ENCODE measurements at places on chromosomes 5 and 9.

GRCh38 chr9:2053883-2054845, 39.0 kb downstream of the SMARCA2 start:
- peak; percentile 61 for DNase-seq

DNA sequence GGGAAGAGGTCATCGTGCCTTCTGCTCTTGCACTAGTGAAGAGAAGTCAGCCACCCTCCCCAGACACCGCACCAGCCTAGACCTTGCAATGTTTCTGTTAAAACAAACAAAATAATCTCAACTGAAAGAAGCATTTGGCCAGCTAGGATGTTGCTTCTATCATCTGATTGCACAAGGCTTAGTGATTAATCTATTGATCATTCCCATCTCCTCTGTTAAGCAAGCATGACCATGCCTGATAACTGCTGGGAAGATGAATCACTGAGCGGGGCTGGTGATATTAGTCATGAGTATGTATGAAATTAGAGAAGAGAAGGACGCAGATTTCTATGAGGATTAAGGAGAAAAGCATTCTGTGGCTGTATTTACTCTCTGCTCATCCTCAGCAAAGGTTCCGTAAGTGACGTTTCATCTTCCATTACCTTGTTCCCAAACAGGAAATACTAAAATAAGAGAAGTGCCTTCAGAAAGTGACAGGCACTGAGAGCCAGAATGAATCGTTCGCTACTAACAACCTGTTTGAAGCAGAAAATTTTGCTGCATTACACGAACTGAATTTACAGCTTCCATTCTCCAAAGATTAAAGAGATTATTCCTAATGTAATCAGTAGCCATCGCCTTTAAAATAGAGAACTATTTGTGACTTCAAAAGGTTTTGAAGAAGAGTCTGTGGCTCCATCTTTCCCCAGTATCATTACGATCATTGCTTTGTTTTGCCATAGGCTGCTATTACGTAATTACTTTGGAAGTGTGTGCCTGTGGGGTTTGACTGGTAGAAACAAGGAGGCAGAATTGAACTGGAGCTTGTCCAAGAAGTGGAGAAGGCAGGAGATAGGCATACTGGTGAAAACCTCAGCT, 219.1 kb downstream of the MED10 start:
- no peak for DNase-seq

DNA sequence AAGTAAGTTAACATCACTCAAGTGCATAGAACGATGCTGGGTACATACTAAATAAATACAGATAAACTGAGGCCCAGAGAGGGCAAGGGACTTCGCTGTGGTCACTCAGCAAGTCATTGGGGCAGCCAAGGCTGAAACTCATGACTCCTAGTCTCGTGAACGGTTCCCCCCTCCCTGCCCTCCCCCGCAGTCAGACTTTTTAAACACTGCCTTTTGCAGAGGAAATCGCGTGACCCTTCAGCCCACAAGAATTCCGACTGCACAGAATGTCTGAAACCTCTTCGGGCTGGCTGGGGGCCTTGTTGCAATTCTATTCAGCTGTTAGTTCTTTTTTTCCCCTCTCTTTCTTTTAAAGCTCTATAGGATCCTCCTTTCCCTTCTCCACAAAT, 28.1 kb downstream of the NEK6 start:
- no peak for DNase-seq

DNA sequence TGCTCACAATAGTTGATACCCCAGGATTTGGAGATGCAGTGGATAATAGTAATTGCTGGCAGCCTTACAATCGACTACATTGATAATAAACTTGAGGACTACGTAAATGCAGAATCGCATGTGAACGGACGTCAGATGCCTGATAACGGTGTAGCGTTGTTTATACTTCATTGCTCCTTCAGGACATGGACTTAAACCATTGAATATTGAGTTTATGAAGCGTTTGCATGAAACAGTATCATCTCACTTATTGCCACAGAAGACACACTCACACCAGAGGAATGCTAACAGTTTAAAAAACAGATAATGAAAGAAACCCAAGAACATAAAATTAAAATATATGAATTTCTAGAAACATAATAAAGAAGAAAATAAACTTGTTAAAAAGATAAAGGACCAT, 101.6 kb downstream of the GABBR2 start:
- no peak for DNase-seq

GRCh38 chr9:128253140-128253990, 22.4 kb downstream of the GOLGA2 start:
- no peak for DNase-seq

- DNase-seq: no peak
Observed at GRCh38 chr5:36270175-36270574, 28.4 kb upstream of the NADK2 start.

DNA sequence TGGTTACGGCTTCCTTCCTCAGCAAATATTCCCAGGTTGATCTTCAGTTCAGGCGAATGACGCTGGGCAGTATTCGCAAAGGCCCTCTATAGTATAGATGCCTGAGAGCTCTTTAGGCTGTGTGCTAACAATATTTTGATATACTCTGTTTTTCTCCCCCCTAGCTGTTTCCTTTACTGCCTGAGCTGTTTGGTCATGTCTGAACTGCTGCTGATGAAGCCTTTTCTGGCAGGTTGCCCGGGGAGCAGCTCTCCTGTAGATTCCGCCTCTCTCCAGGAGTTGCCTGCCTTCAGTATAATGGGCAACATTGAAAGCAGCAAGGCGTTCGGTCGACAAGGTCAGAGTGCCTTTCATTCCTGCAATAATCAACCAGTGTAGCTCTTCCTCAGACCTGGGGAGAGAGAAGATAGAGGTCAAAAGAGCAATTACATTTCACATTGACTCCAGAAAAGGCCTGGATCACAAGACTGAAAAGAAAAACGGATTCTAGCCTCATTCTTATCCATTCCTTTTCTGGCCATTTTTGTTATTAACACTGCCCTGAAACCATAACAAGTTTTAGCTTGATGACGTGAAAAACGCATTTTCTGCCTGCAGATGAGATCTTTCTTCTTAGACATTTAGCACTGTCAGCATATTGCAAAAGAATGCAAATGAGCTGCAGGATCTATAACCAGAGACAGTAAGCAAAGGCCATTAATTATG, 60.1 kb upstream of the ZNF608 start:
- no peak for DNase-seq

- DNase-seq: no peak
Observed at GRCh38 chr5:68834491-68834981, 259.3 kb upstream of the SLC30A5 start.

DNA sequence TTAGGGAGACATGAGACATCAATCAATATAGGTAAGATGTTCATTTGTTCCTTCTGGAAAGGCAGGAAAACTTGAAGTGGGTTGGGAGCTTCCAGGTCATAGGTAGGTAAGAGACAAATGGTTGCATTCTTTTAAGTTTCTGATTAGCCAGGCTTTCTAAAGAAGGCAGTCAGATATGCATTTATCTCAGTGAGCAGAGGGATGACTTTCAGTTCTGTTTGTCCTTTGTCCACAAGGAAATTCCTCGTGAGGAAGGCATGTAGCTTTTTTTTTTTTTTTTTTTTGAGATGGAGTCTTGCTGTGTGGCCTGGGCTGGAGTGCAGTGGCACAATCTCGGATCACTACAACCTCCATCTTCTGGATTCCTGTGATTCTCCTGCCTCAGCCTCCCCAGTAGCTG, 155.3 kb upstream of the ABCA1 start:
- DNase-seq: no peak

DNA sequence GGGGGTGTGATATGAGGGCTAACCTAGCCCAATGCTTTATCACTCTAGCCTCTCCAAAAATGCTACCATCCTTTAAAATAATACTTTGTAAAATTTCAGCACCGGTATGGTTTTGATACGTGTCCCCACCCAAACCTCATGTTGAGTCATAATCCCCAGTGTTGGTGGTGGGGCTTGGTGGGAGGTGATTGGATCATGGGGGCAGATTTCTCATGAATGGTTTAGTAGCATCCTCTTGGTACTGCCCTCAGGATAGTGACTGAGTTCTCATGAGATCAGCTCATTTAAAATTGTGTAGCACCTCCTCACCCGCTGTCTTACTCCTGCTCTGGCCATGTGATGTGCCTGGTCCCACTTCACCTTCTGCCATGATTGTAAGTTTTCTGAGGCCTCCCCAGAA, 35.0 kb upstream of the ANKH start:
- no peak for DNase-seq

- no peak for DNase-seq
Observed at GRCh38 chr5:68012831-68013230, 202.7 kb upstream of the PIK3R1 start.

GRCh38 chr5:170142196-170142595, 36.5 kb downstream of the FOXI1 start:
- DNase-seq: no peak

- DNase-seq: no peak
Observed at GRCh38 chr9:883011-883410, 41.5 kb downstream of the DMRT1 start.

DNA sequence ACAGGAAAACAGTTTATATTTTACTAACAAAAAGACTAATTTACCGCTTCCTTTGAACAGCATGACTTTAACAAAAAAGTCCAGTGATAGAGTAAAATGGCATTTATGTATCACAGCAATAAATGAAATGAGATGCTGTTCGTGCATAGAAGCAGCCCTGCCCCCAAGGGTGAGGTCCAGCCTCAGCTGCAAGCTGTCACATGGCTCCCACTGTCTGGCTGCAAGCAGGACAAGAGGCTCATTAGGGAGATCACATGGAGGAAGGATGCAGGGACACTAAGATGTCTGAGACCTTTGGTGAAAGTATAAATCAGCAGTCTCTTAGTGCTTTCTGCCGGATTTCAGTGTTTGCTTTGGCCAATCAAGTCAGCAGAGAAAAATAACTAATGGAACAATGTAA, 23.0 kb downstream of the GDNF start:
- DNase-seq: no peak

GRCh38 chr5:83848941-83849340, 128.3 kb upstream of the HAPLN1 start:
- DNase-seq: no peak

GRCh38 chr5:149853331-149853648, 91.3 kb downstream of the PDE6A start:
- no peak for DNase-seq

GRCh38 chr9:109253637-109254284, 67.1 kb downstream of the EPB41L4B start:
- DNase-seq: no peak

GRCh38 chr9:84699984-84700383, 30.5 kb downstream of the NTRK2 start:
- no peak for DNase-seq

GRCh38 chr5:57703721-57704120, 221.1 kb upstream of the ACTBL2 start:
- no peak for DNase-seq

- DNase-seq: no peak
Observed at GRCh38 chr5:96590796-96591195, 71.4 kb upstream of the CAST start.

DNA sequence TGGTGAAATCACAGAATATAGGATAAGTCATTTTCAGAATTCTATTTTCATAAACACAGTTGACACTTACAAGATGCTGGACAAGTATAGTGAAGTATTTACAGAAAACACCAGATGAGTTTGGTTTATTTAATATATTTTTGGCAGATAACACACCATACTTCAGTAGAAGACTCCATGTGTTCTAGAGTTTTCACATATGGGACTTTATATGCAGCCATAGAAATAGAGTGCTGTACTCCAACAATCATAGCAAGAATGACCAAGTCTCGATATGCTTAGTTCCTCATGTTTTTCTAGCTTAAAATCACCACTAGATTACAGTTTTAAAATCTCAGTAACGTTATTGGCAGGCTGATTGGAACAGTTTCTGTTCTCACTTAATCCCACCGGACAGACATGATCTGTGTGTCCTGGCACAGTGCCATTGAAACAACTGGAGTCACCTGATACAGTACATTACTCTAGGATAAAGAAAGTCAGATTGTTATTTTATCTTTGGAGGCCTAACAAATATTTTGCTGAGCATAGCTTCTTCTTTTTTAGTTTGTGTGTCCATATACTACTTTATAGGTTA, 45.8 kb upstream of the ERBIN start:
- DNase-seq: no peak

- no peak for DNase-seq
Observed at GRCh38 chr5:106423109-106423897, 1247.4 kb downstream of the EFNA5 start.

- DNase-seq: no peak
Observed at GRCh38 chr5:170226661-170227060, 6.1 kb upstream of the C5orf58 start.
